Activated naive CD8-positive, alpha-beta T cell treated with anti-CD3 and anti-CD28 coated beads, Interleukin-2, amount 10 ng/mL, durations not matched to agents 7 days and 5 days (primary cell): ENCODE measurements at places on chromosomes 12 and 14. TPM values are rescaled to one million over a fixed set of nuclear protein-coding genes. Genes with fewer than 3 reads are reported as not detected.
A peak's percentile ranks its signal among the peaks of the same experiment; 100 is the strongest.

CDCA3 gene
- 85.2 TPM for total RNA-seq

DNA sequence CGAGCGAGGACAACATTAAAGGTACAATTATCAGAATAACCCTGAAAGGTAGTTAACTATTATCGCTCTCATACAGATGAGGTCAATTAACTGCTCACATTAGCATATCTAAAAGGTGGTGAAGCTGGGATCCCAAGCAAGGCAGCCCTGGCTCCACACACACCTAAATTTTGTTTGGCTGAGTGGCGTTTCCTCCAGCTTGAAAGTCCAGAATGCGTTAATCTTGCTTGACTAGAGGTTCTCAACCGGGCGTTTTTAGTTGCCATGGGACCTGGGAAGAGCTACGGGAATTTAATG lies 531 bp downstream of the DLGAP5 start:
- no peak for DNase-seq

DNA sequence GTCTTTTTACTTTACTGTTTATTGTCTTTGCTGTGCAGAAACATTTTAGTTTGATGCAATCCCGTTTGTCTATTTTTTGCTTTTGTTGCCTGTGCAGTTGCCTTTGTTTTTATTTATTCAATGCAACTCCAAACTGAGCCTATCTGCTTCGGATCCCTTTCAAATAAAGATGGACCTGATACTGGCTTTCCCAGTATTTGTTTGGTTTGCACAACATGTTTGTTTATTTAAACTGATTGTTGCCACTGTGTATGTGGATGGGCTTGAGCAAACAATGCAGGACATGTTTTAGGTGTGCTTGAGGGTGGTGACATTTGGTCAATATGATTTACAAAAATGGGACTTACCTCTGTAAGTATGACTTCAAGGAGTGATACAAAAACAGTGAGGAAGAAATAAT lies 6.7 kb downstream of the TRHDE start:
- no peak for DNase-seq

AKAP5 gene
- 1.7 TPM for total RNA-seq

DNA sequence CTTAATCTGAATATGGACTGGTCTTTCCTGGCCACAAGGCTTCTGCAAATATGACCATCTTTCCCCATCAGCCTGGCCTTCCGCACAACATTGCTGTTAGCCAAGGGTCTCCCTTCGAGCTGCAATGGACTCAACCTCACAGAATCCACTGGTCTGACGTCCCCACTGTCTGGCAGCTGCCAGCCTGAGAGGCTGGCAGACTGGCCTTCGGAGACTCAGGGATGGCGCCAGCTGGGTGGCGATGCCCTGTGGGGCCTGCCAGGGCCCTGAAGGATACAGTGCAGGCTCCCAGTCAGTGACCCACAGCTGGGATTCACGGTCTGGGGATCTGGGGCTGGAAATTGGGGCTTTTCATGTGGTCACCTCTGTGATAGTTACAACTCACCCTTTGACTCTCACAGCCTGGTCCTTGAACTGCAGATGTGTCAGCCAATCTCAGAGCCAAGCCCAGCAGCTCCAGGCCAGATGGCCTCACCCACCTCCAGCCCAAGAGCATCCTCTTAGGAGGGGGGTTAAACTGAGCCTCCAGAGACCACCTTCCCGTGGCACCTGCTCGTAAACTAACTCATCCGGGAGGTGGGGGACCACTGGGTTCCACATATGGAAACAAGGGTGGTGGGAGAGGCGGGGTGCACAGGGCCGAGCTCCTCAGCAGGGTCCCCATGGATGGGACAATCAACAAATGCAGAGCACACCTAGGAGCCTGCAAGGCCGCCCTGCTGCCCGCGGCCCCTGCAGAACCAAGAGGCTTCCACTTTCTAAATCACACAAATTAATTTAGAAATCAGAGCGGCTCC lies 21.1 kb upstream of the C14orf180 start:
- DNase-seq, result no peak

GRCh38 chr12:1811281-1811947 lies 9.0 kb upstream of the LRTM2 start:
- no peak for DNase-seq

DNA sequence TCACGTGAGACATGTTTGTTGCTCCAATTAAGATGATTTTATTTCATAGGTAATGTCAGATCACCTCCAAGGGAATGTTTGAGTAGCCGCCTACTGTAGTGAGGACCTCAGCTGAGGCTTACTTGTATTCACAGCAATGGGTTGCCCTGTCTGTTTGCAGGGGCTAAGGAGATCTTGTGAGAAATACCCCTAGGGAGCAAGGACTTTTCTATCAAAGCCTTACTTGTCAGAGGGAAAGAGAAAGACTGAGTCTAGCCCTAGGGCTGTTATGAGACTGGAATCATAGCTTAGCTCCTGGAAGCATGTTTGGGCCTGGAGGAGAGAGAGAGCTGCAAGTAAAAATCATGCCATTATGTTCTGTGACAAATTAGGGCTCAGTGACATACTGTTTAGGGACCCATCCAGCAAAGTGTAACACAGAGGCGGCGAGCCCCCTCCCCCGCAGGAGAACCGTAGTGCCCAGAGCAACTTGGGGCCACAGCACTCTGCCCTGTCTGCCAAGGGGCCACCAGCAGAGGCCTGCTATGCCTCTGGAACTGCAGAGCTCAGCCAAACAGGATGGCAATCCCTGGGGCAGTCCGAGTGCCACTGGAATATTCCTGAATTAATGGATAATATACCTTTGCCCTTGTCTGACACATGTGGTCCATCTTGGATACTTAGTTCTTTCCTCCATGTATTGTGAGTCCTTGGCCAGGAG lies 178.8 kb downstream of the DACT1 start:
- no peak for DNase-seq

GNB3 gene
- total RNA-seq, result 2.6 TPM

DNA sequence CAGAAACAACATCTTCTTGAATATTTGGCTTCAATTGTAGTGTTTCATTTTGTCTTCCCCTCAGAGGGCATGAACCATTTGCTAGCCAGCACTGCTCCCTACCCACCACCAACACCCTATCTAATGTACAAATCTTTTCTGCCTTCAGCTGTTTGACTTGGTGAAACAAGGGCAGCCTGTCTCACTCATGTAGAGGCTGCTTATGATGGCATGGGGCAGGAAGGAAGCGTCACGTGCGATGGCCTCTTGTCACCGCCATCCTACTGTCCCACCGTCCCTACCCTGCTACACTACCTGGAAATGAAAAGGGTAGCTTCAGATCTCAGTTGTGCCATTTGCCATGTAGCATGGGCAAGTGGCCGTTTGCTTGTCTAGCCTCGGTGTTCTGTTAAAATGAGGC lies 29.9 kb upstream of the LRTM2 start:
- no peak for DNase-seq

- DNase-seq, result peak; percentile 29
These were observed at the start of gene AVPR1A for GRCh38 chr12:63150713-63151622. Gene AVPR1A, minus strand, starts transcription at chr12:63151201. Its CDS starts 365 bp downstream, at chr12:63150836.

- peak; percentile 60 for DNase-seq
These were observed 503 bp downstream of the FBXO21 start for GRCh38 chr12:117189725-117190209.
